ENCODE measurements at places on chromosomes 7 and 10.

DNA sequence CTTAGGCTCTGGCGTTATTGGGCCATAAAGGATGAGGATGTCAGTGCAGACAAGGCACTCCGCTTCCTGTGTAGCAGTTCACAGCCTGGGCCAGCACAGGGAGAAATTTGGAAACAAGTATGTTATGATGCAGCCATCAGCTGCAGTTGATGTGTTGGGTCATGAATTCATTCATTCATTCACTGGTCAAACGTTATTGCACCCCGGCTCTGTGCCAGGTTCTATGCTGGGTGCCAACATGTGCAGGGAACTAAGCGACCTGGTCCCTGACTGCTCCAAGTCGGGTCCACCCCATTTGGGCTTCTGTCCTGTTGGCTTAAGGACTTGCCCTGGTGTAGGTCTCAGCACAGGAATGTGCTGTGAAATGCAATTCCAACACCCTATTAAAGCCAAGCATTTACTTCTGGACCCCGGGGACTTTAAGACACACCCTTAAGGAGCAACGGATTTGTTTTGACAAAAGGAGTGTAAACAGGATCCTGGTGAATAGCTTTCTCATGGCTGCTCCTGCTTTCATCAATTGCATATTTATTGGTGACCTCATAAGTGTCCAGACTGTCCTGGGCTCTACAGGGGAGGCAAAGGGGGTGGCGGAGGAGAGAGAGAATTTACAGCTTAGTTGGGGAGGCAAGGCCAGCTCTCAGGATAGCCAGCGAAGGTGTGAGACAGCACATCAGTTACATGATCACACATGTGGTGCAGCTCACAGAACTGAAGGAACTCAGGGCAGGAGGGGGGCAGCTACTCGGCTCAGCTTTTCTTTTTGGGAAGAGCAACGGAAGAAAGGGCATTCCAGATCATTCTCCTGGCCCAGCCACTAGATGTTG lies 158.6 kb downstream of the GRK5 start:
- no peak for DNase-seq

- DNase-seq: no peak
Measured at GRCh38 chr7:81267508-81267907, 348.7 kb upstream of the SEMA3C start.

DNA sequence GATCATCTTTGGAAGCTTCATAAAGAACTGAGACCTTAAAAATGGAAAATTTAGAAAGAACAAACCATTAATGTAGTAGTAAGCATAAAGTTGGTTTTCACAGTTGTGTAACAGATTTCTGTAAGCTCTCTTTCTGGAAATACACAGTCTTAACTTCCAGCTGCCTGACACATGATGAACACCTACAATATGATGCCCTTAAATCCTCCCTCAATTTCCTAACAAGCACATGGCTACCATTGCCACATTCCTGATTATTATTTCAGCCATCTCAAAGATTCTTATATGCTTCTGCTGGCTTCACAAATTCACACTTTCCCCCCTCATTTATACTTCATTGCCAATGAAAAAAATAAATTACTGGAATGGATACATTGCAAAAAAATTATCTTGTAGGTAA lies 49.4 kb downstream of the PLXDC2 start:
- no peak for DNase-seq

GRCh38 chr7:99028261-99028973 lies 115.5 kb downstream of the SMURF1 start:
- no peak for DNase-seq

GRCh38 chr10:129765664-129766550 lies 198.2 kb downstream of the EBF3 start:
- DNase-seq: no peak

GRCh38 chr10:3874990-3875841 lies 90.2 kb upstream of the KLF6 start:
- no peak for DNase-seq

DNA sequence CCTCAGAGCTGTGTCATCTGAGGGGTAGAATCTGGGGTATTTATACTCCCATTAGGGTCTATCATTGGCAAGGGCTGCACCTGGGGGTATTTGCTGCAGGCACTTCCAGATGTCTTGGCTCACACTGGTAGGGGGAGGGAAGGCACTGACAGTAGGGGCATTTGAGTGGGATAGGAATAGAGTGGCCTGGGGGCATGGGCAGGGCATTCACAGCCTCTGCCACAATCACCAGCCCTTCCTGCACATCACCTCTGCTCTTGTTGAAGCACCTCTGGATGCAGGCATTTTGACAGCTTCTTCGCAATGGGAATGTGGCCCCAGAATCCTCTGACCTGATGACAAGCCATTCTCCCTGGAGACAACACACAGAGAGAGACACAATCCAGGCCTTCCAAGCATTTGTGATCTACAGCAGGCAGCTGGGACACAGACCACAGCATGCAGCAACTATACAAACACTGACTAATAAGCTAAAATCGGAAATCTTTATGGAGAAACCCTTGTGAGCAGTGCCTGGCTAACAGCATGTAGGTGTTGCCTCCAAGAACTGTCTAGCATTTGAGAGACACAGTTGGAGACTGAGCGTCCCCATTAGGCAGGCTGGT lies 178.5 kb downstream of the KCNMA1 start:
- peak; percentile 84 for DNase-seq

- DNase-seq: no peak
Measured at GRCh38 chr7:104357166-104357565, 28.8 kb downstream of the LHFPL3 start.

DNA sequence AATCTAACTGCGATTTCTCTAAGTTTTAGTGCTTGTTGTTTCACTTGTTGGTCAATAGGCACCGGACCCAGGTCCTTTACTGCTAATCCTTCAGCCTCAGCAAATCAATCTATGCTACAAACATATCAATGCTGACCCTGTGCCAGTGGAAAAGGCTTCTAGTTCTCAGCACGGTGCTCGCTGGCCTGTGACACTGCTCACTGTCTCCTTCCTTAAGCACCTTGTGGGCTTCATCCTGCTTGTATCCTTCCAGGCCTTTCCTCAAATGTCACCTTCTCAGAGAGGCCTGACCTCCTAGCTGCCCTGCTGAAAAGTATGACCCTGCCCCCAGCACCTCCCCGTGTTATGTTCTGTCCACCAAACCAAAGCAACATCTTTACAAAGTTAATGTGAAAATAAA lies 201.2 kb upstream of the FRMD4A start:
- DNase-seq: no peak

GRCh38 chr10:24912215-24912614 lies 40.2 kb downstream of the PRTFDC1 start:
- DNase-seq: no peak

DNA sequence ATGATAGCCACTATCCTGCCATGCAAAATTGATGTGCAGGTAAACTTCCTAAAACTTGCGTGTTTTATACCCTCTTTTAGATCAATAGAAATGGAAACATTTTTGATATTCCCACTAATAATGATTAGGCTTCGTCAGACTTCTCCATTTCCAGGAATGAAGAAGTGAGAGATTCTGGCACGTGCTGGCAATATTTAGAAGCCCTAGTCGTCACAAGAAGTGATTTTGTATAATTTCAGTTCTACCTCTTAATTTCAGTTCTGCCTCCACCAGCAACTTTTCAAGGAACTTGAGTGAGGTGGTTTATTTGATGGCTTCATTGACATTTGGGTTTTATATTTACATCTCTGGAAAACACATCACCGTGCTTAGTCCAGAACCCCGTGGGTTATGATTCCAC lies 61.9 kb downstream of the MRC1 start:
- no peak for DNase-seq

DNA sequence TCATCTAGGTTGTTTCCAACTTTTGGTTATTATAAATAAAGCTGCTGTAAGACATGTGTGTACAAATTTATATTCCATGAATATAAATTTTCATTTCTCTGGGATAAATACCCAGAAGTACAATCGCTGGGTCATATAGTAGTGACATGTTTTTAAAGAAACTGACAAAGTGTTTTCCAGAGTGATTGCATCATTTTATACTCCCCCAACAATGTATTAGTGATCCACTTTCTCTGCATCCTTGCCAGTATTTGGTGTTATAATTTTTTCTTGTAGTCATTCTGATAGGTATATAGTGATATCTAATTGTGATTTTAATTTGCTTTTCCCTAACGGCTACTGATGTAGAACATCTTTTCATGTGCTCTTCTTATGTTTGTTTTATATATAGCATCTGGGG lies 27.0 kb upstream of the ARHGAP21 start:
- no peak for DNase-seq

- DNase-seq: no peak
Measured at GRCh38 chr10:31749981-31750840, 178.4 kb downstream of the ARHGAP12 start.

DNA sequence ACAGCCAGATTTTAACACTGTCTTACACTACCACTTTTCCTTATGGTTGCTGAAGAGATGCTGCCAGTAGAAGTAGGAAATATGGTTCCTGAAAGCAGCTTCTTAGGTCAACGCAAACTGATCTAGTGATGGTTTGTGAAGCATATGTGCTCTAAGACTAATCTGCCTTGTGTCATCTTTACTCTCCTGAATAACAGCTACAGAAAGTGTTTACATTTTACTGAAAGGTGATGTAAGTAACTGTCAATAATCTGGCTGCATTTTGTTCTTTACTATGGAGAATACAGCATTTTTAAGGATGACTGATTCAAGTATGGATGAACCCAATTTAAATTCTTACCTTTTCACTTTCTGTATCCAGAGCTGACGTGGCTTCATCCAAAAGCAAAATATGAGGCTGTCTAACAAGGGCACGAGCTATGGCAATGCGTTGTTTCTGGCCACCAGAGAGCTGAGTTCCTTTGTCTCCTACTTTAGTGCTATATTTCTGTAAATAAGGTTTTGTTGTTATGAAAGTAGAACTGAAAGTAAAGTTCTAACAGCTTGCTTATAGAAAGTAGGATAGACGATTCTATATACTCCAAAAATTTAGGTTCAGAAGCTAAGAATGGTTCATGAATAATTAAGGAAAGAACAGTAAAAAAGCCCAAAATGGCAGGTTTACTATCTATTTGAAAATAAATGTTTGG lies 30.2 kb upstream of the ABCB4 start:
- DNase-seq: no peak

GRCh38 chr7:46507560-46507959 lies 586.5 kb upstream of the IGFBP3 start:
- DNase-seq: no peak

- no peak for DNase-seq
Measured at GRCh38 chr10:94069884-94070283, 76.2 kb downstream of the PLCE1 start.

- no peak for DNase-seq
Measured at GRCh38 chr7:46850563-46851330, 731.2 kb downstream of the TNS3 start.

DNA sequence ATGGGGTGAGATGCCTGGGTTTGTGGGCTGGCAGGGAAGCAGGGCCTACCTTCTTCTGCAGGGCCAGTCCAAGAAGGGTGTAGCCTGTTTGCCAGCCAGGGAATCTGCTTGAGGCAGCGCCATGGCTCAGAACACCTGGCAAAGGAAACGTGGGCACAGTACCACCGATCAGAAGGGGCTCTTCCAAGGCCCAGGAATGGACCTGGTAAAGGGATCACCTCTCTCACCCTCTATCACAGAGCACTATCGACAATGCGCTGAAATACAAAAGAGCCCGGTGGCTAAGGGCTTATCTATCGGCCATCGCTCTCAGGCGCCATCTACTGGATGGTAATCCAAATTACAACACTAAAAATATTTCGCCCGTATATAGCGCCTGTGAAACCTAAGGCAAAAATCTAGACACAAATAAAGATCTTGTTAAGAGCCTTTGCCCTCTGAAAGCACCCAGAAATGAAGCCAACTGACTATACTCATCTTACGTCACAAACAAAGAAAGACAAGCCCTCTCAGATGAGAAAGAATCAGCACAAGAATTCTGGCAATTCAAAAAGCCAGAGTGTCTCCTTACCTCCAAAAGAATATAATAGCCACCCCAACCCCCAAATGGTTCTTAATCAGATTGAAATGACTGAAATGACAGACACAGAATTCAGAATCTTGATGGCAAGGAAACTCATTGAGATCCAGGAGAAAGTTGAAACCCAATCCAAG lies 217.8 kb upstream of the HPS1 start:
- peak; percentile 6 for DNase-seq

DNA sequence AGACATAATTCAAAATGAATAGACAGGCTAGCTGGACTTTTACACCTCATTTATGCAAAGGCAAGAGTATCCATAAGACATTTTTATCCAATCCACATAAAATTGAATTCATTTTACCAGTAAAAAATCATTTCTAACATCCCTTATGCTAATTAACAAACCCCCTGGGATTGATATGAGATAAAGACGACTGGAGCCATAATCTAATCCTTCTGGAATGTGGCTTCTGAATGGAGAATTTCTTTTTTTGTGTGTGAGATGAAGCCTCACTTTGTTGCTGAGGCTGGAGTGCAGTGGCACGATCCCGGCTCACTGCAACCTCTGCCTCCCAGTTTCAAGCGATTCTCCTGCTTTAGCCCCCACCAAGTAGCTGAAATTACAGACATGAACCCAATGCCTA lies 90.4 kb downstream of the AKR1D1 start:
- no peak for DNase-seq

DNA sequence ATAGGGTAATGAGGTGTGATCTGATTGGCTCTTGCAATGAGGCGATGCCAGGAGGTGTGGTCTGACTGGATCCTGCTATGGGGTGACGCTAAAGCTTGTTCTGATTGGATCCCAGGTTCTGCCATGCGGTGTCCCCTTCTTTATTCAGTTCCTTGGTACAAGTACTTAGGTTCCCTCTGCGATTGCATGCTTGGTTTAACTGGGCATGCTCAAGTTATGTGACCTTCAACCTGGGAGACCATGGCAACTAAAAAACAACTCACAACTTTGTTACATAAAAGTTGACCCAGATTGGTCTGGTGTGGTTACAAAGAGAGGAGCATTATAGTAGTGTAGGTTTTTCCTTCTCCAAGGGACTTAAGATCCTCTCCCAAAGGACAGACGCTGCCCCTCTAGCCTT lies 49.5 kb upstream of the DNAJC1 start:
- no peak for DNase-seq

DNA sequence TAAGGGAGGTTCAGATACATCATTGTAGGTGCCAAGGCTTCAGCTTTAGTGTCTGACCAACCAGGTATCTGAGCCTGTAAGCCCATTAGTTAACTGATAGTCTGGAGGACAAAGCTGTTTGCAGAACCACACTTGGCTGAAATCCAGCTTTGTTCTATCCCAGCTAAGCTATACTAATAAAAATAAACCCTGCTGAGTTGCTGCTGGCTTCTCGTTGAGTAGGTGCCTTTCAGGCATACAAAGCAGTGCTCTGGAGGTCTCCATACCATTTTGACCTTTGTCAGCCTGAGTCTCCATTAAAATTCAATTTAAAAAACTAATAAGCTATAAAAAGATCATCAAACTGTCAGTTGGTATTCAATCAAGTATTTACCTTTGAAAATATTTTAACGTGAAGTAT lies 22.0 kb downstream of the CDCA7L start:
- no peak for DNase-seq

GRCh38 chr7:3087243-3087755 lies 43.6 kb upstream of the CARD11 start:
- no peak for DNase-seq
